ENCODE measurements at places on chromosomes 13 and 19. TPM values are rescaled to one million over a fixed set of nuclear protein-coding genes. Genes with fewer than 3 reads are reported as not detected.

DNA sequence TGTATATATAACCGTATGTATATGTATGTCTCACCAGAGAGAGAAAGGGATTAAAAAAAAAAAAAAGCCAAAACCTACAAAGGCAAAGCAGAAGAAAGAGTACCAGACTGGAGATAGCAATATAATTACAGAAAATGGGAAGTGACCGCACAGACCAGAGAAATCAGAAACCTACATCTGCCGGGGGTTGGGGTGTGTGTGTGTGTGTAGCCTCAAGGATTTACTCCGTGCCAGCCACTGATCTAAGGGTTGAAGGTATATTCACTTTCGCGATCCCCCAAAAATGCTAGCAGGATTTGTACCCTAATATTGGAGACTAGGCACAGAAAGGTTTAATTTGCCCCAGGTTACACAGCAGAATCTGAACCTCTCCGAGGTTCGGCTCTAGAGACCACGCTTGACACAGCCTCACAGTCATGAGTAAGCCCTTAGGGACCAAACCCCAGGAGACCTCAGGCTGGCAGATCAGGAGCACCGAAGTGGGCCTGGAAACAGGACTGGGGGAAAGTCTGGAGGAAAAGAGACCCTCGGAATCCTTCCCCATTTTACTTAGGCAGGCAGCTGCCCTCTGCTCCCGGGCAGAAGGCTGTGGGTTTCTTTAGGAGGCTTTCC lies 14.8 kb downstream of the ARL11 start:
- DNase-seq: no peak

ZNF568 gene
- polyA plus RNA-seq: 28.0 TPM

ZNF880 gene
- 31.7 TPM for polyA plus RNA-seq

DNA sequence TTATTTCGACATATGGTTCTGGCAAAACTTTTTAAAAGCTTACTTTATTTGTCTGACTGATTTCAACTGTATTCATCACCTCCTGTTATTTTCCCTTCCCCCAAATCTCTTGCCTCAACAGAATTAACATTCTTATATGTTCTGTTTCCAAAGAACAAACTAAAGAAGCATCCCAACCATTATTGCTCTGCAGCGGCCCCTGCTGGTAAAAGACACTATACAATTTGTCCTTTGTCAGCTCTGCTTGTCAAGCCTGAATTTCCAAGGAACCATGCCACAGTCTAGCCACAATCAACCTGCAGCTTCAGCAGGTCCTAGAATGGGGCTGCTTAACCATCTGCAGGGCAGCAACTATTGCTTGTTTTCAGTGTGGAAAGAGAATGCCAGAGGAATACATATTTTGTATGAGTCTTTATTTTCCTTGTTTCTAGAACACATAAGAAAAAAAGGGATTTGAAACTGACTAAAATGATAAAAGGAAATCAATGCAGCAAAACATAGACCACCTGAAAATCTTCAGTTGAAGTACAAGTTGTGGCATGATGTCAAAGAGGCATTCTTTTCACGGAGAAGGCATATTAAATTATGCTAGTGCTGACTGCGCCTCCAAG lies 845.3 kb downstream of the DIAPH3 start:
- DNase-seq: peak; percentile 91

DNA sequence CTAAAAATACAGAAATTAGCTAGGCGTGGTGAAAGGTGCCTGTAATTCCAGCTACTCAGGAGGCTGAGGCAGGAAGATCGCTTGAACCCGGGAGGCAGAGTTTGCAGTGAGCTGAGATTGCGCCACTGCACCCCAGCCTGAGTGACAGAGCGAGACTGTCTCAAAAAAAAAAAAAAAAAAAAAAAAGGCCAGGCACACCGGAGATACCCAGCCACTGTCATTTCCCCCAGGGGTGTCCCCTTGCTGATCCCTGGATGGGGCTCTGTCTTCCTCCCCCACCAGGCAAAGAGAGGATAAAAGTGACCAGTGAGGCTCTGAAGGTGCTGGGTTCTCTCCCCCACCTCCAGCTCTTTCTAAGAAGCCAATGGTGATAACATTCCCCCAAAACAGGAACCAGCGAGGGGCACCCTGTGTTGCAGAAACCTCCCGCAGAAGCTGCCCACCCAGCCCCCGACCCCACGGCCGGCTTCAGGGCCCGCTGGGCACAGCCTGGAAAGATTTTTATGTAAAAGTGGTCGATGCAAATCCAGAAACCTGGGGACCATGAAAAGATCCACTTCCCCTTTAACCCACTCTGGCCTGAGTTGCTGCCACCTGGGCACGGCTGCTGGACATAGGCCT lies 61.4 kb upstream of the KLF2 start:
- DNase-seq: no peak

JSRP1 gene
- 0.60 TPM for polyA plus RNA-seq

GRCh38 chr19:35558400-35559280 lies 4.8 kb downstream of the ATP4A start:
- no peak for DNase-seq

NLRP12 gene
- 0.17 TPM for polyA plus RNA-seq

GNG7 gene
- polyA plus RNA-seq: 5.4 TPM

GRCh38 chr19:23699521-23699860 lies 12.5 kb upstream of the ZNF675 start:
- no peak for DNase-seq

Measured in left kidney (tissue), 8 donors.